Suppressor macrophage (primary cell): ENCODE measurements at places on chromosomes 5 and 9.
A peak's percentile ranks its signal among the peaks of the same experiment; 100 is the strongest.

DNA sequence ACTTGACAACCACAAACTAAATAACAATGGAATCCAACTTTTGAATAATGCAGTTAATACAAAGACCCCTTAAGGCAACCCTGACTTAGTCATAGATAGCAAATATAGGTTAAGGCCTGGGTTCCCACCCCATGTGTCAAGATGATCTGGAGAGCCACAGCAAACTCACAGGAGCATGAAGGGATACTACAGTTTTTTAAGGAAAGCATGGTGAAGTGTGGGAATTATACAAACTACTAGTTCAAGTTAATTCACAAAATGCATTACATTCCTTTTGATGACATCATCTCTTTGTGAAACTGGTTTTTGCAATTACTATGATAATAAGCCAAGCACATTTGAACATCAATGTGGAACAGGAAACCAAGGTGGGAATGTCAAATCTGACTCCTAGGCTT is 50.6 kb downstream of the LHFPL2 start:
- peak; percentile 31 for DNase-seq

DNA sequence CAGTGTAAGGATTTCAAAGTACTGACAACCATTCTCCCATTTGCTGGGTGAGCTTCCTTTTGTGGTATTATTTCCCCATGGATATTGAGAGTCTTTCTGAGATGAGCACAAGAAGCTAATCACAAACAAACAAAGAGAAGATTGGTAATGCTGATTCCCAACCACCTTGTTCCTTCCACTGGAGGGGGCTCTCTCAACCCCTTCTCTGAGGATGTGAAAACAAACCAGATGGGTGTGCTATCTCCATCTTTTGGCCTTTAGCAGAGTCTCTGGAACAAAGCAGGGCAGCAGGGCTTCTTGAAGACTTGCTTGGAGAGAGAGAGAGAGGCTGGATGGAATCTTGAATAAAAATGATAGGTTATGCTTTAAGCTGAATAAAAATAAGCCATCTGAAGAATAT is 576.7 kb upstream of the ZNF462 start:
- no peak for DNase-seq

DNA sequence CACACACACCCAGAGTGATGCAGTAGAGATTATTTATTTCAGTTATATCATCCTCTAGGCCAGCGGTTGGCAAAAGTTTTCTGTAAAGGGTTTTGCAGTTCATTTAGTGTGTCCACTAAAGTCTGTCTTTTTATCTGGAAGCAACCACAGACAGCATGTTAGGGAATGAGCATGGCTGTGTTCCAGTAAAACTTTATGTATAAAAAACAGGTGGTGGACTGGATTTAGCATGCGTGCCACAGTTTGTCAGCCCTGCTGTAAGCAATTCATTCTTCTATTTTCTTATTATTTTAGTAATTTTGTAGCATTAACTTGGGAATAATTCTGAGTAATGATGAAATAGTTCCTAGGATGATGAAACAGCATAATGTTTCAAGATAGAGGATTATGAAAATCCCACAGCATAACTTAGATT is 51.7 kb downstream of the CCNH start:
- DNase-seq, result no peak

- no peak for DNase-seq
These were observed 36.2 kb downstream of the MOCS2 start for GRCh38 chr5:53073348-53073747.
